ENCODE measurements at places on chromosomes 3 and 15.
A peak's percentile ranks its signal among the peaks of the same experiment; 100 is the strongest.

GRCh38 chr3:72439321-72440183 lies 408.7 kb downstream of the SHQ1 start:
- DNase-seq = no peak

- no peak for DNase-seq
Measured at GRCh38 chr15:81111018-81111417, 23.1 kb upstream of the CFAP161 start.

GRCh38 chr3:44913868-44914468 lies 39.6 kb downstream of the TGM4 start:
- DNase-seq = peak; percentile 65

GRCh38 chr3:71269906-71270305 lies 313.6 kb downstream of the FOXP1 start:
- no peak for DNase-seq

DNA sequence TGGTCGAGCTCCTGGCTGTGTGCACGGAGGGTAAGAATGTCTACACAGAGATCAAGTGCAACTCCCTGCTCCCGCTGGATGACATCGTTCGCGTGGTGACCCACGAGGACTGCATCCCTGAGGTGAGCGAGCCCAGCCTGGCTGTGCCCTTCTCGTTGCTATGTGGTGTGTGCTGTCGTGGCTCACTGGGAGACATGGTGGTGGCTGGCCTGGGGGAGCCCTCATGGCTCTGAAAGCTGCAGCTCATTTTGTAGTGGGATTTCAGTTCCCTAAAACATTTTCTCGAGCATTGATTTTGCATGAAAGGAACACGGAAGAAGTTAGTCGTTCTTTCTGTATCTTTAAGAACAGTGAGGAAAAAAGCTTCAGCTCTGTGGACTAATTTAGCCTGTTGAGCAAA lies 200.5 kb downstream of the ITPR1 start:
- DNase-seq = no peak

DNA sequence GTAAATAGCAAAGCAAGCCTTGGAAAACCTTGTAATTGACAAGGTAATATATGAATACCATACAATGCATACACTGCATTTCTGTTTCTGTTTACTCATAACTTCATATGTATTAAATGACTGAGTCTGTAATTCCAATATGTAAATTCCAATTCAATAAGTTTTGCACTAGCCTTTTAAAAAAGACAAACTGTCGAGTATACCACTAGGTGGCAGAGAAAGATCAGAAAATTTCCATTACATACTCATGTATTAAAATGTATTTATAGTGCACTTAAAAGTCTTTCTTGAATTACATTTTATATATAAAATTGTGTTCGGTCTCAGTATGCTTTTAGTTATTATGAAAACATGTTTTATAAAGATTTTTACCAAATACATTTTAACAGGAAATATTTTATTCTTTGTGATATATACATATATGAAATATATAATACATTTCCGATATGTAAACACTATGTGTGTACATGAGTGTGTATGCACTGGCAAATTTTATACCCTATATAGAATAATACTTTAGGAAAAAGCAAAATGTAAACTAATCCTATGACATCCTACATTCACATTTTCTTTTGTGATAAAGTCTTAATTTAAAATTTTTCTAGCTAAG lies 216.8 kb downstream of the VGLL3 start:
- no peak for DNase-seq

DNA sequence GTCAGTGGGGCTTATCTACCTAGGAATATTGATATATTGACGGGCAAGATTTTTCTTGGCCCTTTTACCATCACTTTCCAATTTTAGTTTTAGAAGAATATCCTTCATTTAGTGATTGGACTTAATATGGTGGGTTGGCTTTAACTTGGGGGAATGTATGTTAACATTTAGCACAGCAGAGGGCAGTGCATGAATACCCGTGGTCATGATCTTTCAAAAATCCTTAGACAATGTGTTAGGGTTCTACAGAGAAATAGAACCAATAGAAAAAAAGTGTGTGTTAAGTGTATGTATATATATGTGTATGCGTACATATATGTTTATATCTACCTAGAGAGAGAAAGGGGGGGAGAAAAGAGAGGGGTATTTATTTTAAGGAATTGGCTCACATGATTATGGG lies 36.9 kb downstream of the GPR171 start:
- no peak for DNase-seq

DNA sequence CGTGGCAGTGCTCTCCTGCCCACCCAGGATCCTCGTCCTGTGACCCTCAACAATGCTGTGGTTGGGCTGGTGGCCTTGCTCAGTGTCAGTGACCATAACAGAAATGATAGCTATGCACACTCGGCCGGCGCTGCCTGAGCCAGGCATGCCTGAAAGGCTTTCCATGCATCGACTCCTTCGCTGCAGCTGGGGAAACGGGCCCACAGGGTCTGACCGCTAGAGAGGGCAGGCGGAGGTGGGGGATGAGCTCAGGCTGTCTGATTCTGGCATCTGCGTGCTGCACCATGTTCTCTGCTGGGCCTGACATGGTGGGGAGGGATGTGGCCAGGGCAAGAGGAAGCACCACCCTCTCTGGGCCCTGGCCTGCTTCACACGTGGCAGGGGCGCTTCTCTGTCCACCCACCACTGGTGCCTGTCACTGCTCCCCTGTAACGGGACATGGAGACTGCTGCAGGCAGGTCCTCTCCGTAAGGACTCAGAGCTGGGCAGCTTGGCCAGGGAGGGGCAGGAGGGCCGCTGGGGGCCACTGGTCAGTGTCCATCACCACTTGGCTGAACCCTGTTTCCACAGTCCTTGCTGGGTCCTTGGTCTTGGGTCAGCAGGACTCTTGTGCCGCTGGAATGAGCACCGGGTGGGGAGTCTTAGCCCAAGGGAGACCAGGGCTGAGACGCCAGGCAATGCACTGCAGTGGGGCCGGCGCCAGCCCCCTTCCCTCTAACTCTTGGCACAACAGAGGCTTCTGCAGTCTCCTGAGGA lies 64.1 kb upstream of the RPL32 start:
- DNase-seq = peak; percentile 36

GRCh38 chr3:41330465-41330864 lies 131.2 kb downstream of the CTNNB1 start:
- no peak for DNase-seq

DNA sequence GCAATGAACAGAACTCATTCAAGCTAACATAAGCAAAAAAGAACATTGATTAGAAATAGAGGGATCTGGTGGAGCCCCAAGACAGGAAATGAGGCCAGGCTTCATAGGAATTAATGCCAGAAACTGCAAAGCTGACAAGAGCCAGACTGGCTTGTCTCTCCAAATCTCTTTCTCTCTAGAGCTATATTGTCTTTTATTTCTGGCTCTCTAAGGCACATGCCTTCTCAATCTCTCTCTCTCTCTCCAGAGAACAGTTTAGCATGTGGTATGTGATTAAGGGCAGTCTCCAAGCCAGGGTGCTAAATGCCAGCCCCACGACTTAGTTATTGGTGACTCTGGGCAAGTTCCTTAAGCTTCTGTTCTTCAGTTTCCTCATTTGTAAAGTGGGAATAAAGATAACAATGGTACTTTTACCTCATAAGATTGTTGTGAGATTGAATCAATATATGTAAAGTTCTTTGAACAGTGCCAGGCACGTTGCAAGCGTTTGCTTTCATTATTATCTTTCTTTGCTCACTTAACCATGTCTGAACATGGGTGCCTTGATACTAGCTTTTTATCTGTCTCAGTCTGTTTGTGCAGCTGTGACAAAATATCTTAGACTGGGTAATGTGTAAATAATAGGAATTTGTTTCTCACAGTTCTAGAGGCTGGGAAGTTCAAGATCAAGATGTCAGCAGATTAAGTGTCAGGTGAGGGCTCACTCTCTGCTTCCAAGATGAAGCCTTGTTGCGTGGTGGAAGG lies 123.2 kb downstream of the BDH1 start:
- DNase-seq = no peak

GRCh38 chr3:115321400-115321805 lies 174.3 kb upstream of the ZBTB20 start:
- DNase-seq = no peak

DNA sequence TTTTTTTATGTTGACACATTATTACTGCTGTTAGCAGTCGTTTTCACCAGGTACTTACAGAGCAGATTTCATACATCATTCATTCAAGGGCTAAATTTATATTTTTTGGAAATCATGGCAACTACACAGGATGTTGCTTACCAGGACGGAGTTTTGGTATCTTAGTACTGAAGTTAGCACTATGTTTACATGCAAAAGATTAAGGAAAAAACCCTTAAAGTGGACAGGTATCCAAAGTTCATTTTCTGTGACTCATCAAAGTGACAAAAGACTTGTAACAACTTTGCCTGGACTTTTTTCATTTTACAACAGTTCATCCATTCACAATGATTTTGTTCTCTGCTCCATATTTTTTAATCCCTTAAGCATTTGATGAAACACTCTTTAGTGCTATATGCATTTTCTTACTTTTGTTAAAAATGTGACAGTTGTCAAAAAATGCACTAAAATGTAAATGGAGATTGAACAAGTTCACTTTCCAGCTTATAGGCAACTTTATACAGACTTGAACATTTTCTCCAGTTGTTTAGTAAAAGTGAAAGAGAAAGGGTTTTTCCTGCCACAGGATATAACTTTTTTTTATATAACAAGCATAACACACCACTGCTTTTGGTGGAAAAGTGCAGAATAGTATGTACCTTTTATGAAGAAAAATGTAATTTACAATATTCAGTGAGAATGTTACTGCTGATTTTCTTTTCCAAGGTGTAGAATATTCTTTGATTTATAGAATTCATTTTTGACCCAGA lies 104.1 kb downstream of the STT3B start:
- DNase-seq = no peak

- DNase-seq = no peak
Measured at GRCh38 chr15:63603516-63603915, 6.3 kb downstream of the FBXL22 start.

DNA sequence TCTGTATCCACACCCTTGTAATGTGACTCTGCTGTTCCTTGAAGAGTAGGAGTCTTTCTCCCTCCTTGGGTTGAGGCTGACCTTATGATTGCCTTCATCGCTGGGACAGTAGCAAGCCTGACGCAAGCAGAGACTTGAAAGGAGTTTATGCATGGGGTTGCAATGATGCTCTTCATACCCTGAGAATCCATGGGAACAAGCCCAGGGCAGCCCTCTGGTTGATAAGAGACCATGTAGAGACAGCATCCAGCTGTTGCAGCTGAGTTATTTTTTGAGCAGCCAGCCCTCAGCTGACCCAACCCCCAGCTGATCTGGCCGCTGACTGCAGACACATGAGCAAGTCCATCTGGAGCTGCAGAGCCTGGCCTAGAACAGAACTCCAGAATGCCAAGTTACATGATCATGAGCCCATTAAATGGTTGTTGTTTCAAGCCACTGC lies 60.6 kb upstream of the ARNT2 start:
- DNase-seq = peak; percentile 66

GRCh38 chr15:51307325-51307724 lies 31.1 kb downstream of the CYP19A1 start:
- no peak for DNase-seq

DNA sequence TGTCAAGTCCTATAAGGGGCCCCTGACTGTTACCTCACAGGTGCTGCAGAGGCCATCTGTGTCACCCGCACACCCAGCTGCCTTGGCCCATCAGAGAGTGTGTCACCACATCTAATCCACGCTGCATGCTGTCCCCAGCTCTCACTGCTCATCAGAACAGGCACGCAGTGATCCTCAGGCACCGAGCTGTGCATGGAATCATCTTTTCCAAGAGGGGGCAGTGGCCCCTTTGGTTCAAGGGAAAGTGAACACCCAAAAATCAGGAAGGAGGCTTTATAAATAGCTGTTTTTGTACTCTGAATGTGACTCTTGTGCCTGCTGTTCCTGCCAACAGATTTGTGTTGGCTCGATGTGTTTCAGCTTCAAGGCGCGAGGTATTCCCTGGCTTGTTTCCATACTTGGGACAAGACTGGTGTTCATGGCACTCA lies 110.3 kb upstream of the ETV5 start:
- DNase-seq = peak; percentile 42

GRCh38 chr3:30741889-30742288 lies 135.5 kb downstream of the TGFBR2 start:
- DNase-seq = no peak

DNA sequence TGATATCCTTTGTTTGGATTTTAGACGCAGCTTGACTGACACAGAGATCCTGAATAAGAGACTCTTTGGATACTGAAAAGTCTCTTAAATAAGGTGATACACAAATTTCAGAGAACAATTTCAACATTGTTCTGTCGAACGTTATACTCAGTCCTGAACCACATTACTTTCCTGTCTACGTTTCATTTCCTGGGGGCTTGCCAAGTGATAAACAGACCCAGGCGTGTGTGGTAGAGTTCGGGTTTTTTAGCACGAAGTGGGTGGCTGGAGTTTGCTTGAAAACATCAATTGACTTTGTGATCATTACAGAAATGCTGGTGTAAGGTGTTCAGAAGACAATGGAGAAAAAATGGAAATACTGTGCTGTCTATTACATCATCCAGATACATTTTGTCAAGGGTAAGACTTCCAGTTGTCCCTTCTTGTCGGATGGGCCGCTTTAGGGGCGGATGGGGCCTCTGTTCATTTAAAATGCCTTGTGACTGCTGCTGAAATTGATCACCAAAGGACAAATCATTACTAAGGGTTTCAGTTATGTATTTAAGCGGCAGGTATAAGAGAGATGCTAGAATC lies at the start of gene CD96:
Gene CD96, plus strand, starts transcription at position 287 of the 573 bp plus-strand sequence. Its CDS starts 52 bp downstream, at position 339.
- no peak for DNase-seq

DNA sequence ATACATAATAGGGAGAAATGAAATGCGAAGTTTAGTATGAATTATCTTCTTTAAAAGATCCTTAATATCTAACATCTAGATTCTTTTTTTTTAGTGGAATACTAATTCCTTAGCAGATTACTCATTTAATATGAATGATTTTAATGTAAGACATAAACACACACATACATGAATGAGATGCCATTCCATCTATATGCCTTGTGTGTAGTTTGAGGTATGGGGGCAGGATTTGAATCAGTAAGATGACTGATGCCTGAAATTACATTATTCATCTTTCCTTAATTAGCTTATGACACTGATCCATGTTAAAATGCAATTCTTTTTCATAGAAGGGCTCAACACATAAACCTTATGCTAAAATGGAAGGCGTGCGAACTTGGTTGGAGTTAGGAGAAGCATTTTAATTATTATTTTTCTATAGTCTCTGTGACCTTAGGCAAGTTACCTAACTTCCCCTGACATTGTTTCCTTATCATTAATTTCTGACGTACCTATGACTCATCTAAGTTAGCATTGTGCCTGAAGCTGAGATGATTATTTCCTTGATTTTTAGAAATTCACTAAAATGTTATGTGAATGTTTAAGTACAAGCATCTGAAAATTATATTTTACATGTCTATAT lies 10.8 kb upstream of the BNIP2 start:
- DNase-seq = no peak

GRCh38 chr3:1275495-1275894 lies 182.7 kb downstream of the CNTN6 start:
- DNase-seq = no peak

GRCh38 chr15:39242345-39242744 lies 338.5 kb upstream of the THBS1 start:
- DNase-seq = no peak
